ENCODE measurements at places on chromosomes 6 and 20. TPM values are rescaled to one million over a fixed set of nuclear protein-coding genes. Genes with fewer than 3 reads are reported as not detected.
A peak's percentile ranks its signal among the peaks of the same experiment; 100 is the strongest.

GRCh38 chr20:43642548-43642947 is 24.4 kb upstream of the MYBL2 start:
- no peak for DNase-seq

DNA sequence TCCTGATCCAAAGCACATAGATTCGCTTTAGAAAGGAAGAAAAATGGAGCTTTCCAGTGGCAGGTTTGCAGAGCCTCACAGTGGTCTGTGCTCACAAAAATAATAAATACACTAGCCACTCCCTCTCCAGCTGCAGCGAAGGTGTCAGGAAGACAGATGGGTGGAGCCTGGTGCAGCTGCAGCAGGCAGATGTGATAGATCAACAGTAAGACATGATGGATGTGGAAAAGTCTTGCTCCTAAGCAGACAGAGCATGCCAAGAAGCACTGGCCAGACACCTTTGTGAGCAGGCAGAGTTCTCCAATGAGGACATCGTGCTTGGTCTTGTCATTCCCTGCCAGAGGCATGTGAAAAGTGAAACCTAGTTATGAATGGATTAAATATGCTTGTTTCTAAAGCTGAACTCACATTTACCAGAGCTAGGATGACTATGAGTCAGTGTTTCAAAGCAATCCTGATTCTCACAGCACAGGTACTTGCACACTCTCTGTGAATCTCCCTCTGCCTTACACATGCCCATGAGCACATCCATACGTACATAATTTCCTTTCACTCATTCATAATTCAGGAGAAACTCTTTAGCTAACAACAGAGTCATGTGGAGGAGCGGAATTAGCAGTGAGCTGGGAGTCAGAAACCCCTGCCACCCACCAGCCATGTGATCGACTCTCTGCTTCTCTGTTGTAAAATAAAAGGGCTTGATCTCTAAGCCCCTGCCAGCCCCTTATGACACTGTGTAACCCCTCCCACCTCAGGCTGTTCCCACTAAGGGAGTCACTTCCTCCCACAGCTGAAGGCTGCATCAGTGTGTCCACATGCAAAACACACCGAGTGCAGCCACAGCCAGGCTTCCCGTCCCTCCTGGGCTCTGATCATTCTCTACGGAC is 111.2 kb downstream of the SCML4 start:
- DNase-seq: no peak

DNA sequence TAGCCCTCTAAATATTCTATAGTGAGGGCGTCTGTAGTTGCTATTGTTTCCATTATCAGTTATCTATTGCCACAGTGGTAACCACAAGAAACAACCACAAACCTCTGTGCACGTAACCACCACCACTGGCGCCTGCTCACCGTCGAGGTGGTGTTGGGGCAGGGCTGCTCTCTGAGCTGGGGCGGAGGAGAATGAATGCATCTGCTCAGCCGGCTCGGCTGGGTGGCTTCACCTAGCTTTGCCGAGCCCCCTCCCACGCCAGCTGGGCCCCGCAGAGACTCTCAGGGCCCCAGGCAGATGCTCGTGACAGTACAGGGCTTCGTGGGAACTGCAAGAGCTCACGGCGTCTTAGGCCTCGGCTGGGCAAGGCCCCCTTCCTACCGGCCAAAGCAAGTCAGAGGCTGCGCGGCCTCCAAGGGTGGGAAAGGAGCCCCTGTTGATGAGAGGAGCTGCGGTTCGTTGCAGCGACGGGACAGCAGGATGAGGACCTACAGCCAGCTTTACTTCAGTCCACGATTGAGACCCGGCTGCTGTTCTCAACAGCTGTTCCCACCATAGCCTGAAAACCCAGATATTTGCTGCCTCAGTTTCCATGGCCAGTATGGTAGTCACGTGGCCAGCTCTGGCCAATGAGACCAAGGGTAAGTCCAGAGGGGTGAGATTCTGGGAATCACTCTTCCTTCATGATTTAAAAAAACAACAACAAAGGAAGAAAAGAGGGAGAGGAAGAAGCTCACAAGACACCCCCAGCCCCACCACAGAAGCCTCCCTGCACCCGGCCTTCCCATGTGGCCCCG is 120.2 kb upstream of the AFDN start:
- no peak for DNase-seq

- DNase-seq: no peak
Observed at GRCh38 chr6:135395136-135395535, 102.4 kb downstream of the AHI1 start.

GRCh38 chr6:32086661-32087573 is 22.2 kb downstream of the TNXB start:
- peak; percentile 61 for DNase-seq

DNA sequence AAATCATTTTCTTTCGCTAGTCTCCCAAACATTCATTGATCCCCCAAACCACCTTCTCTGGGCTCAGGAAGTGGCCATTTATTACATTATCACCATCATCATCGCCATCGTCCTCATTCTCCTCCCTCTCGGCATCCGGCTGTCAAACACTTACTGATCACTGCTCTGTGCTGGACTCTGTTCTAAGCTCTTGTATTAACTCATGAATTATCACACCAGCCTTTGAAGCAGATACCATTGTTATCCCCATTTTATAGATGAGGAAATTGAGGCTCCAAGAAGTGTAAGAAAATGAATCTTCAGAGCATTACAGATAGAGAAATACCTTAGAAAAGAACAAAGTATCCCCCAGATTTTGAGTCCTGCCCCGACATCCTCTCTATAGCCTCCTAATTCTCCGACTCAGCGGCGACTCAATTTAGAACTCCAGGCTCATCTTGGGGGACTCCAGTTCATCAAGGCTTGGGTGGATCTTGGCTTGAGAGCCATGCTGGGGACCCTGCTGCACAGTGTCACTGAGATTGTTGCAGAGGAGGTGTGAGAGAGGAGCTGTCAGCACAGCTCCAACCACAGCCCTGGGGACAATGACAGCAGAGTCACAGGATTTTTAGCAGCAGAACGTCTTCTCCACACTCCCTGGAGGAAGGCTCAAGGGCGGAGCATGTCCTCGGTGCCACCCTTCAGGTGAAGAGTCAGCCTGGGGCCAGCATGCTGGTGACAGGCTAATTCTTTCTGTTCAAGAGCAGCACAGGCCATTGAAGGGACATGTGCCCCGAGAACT is 6.6 kb upstream of the EEF1E1 start:
- DNase-seq: no peak

DNA sequence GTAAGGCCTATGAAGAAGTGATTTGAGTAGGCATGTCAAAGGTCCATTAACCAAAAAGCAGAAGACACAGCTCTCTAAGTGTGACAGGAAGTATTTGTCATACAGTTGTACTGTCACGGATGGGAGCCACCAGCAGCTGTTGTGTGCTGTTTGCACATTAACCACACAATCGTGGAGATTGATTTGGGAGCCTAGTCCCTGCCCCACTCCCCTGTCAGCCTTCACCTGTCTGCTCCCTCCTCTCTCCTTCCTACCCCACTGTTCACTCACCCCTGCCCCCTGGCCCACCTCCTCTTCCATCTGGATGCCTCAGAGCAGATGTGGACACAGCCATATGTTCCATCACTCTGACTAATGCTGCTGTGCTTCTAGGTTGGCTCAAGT is 124.7 kb upstream of the SPACA1 start:
- DNase-seq: no peak

GRCh38 chr6:11172501-11173327 is 59.8 kb downstream of the NEDD9 start:
- peak; percentile 66 for DNase-seq

GRCh38 chr6:15384901-15385300 is 139.0 kb downstream of the JARID2 start:
- DNase-seq: no peak

GRCh38 chr6:161635975-161636374 is 362.1 kb upstream of the AGPAT4 start:
- DNase-seq: no peak

GRCh38 chr6:144659202-144660182 is 374.4 kb downstream of the UTRN start:
- peak; percentile 51 for DNase-seq

DNA sequence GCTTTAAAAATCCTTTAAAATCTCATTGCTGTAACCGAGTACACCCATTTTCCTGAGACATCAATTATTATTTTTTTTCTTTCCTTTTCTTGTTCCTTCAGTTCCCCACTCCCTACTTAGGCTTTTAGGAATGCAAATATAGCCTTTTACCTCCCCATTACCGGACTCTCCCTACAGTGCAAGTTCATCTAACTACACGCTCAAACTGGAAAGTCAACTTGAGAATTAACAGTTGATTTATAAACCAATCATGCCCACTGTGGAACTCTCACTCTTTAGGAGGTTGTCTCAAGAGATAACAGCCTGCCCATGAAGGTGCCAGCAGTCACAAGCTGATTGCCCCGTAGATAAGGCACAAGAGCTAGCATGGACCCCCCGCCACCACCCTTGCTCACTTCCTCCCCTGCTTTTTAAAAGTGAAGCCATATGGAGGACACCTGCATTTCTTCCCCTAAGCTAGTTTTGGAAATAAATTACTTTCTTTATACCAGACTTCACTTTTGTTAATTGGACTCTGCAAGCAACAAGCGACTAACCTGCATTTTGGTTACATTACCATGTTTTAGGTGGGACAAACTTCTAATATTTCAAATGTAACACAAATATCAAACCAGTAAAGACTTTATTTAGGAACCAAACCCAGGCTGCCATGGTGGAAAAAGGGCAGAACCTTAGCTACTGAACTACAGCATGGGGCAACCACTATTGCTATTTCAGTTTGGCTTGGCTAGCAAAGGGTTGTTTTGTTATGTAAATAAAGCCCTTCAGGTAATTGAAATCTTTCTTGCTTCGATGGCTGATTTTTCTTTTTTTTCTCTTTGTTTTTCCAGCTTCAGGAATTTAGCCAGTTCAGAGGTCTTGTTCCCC is 34.9 kb downstream of the UBD start:
- DNase-seq: no peak

GRCh38 chr6:118776607-118777549 is 117.1 kb upstream of the ASF1A start:
- peak; percentile 44 for DNase-seq

- no peak for DNase-seq
Observed at GRCh38 chr20:10423735-10424134, 10.3 kb downstream of the MKKS start.

DNA sequence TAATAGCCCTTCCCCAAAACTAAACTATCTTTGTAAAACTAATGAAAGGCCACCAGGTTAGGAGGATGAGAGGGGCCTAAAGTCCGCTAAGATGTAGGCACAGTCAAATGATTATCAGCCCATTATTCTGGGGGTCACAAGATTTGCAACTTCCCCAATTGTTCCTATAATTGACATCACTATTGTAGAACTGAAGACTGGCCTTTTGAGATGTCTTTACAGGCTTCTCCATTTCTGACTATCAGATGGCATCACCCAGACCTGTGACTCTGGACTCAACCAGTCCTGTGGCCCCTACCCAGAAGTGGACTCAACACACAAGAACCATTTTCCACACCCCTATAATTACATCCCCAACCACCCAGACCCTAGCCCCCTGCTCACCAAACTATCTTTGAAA is 61.5 kb upstream of the MAP7 start:
- no peak for DNase-seq

GRCh38 chr6:81485395-81485794 is 267.1 kb downstream of the TENT5A start:
- no peak for DNase-seq

DNA sequence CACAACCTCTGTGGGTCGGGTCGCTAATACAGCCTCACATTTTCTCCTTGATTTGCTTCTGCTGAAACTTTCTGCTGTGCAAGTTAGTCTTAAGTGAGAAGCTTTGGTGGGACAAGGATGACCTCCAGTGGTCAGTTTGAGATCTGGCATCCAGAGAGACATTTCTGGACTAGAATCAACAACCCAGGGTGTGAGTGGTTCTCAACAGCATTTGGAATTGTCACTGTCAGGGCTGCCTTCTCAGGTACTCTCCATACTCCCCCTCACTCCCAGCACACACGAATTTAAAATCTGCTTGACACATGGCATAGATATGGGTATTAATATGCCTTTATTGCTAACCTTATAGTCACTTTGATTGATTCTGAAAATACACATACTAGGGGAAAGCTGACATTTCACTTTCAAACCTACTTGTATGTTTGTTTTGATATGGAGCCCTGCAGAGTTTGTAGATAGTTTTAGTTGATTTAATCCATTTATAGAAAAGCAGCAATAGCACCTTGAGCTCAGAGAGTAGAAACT is 13.2 kb downstream of the OTOR start:
- peak; percentile 41 for DNase-seq

- DNase-seq: no peak
Observed at GRCh38 chr6:108423982-108424705, 129.3 kb downstream of the AFG1L start.

DNA sequence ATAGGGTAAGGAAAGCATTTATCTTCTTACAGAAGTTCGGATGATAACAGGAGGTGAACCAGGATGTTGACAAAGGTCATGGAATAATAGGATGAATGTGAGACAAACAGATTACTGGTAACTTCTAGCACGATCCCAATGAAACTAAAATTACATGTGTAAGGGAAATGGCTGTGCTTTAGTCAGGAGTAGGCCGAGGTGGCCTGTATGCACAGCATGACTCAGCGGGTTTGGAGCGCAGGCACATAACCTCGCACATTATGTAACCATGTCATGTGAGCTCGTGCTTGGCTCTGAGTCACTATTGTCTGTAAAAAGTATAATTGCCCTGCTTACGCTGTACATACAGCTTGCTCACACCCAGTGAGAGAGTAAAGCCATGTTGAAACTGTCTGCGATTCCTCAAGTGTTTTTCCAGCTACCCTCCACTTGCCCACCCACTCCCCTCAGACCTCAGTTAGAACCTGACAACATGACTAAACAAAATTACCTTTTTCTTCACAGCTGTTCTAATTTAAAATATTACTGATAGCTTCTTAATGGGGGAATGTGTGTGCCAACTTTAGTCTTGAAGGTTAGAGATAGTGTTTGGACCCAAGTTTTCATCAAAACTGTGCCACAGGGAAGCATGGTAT is 8.2 kb downstream of the CYB5R4 start:
- peak; percentile 37 for DNase-seq

- DNase-seq: no peak
Observed at GRCh38 chr20:3046677-3047462, 1.0 kb downstream of the MRPS26 start.

DNA sequence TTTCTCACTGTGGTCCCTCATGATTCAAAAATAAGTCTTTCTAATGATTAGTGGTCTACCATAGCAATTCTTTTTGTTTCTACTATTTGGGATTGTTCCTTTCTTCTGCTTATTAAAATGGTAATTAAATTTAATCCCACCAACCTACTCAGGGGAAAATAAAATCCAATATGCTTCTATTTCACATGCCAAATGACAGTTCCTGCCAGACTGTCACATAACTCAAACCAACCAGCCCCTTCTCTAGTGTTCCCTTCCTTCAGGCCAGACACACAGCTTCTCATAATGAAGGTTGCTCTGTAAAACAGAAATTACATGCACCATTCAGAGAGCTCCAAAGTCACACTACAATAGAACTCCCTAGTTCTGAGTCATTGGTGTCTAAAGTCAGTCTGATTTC is 23.2 kb downstream of the PAK5 start:
- DNase-seq: no peak

PREX1 gene
- total RNA-seq: 5.0 TPM

HEY2 gene
- 18.3 TPM for total RNA-seq

TREM1 gene
- total RNA-seq: 0.34 TPM

STMN3 gene
- 29.5 TPM for total RNA-seq

Data from ovary (tissue), 10 donors.